ENCODE measurements at places on chromosomes 13 and 19.

- H3K4me3 ChIP-seq, result no peak overlapping the region
- H3K4me1 ChIP-seq, result peaks cover 7% of the 10 kb centered on the region
- peak overlapping the region; percentile 57 for H3K27ac ChIP-seq
- H3K27me3 ChIP-seq, result peaks cover 65% of the 10 kb centered on the region
- no peak for DNase-seq
These were observed 3.6 kb downstream of the ONECUT3 start for GRCh38 chr19:1756705-1757465.

DNA sequence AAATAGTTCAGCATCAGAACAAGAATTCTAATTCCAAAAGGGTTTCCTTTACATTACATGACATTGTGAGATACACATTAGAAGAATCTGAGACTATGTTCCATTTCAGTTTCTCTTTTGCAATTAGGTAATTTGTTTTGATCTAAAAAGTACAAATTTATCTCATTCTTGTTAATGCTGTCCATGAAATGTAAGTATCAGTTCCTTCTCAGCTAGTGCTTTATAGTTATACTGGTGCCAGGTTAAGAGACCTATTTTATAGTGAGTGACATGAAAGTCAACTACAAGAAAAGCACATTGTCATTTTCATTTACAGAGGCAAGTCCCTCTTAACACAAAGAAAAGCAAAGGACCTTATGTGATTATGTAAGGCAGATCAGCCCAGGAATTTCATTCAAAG, 43.9 kb downstream of the RCBTB2 start:
- peaks cover 26% of the 10 kb centered on the region for H3K36me3 ChIP-seq
- H3K27ac ChIP-seq, result peak overlapping the region; percentile 56
- H3K4me1 ChIP-seq, result peaks cover 55% of the 10 kb centered on the region
- no peak for DNase-seq

- no peaks in the 10 kb centered on the region for H3K27me3 ChIP-seq
- H3K4me3 ChIP-seq, result no peak overlapping the region
- no peaks in the 10 kb centered on the region for H3K36me3 ChIP-seq
- H3K27ac ChIP-seq, result no peak overlapping the region
These were observed 448.2 kb downstream of the KCTD12 start for GRCh38 chr13:76438050-76438449.

- no peaks in the 10 kb centered on the region for H3K4me1 ChIP-seq
- no peak for DNase-seq
- no peak overlapping the region for H3K27ac ChIP-seq
- H3K36me3 ChIP-seq, result no peaks in the 10 kb centered on the region
These were observed 88.3 kb downstream of the COL4A1 start for GRCh38 chr13:110218581-110219201.

GRCh38 chr19:41299755-41300089, 10.2 kb upstream of the CCDC97 start:
- DNase-seq, result peak; percentile 47
- H3K4me3 ChIP-seq, result no peak overlapping the region
- H3K36me3 ChIP-seq, result peaks cover 96% of the 10 kb centered on the region
- peaks cover 100% of the 10 kb centered on the region for H3K4me1 ChIP-seq

DNA sequence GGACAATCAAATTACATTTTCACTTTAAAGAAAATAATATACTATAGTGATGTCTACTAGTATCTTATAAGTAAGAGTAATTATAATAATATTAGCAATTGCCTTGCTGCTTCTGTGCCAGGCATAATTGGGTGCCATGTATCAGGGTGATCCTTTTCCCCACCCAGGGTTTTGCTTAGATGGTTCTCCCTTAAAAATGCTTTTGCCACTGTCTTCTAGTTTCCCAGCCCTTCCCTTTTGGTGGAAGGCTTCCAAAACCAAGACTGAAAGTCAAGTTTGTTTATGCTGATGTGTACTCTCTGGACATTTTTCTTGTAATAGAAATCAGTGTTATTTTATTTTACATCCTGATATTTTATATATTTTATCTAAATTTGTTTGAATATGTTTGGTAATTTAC, 77.8 kb downstream of the ITGBL1 start:
- no peak overlapping the region for H3K4me3 ChIP-seq
- peaks cover 13% of the 10 kb centered on the region for H3K27me3 ChIP-seq
- no peak for DNase-seq
- no peak overlapping the region for H3K27ac ChIP-seq
- H3K4me1 ChIP-seq, result no peaks in the 10 kb centered on the region
- H3K36me3 ChIP-seq, result no peaks in the 10 kb centered on the region

DNA sequence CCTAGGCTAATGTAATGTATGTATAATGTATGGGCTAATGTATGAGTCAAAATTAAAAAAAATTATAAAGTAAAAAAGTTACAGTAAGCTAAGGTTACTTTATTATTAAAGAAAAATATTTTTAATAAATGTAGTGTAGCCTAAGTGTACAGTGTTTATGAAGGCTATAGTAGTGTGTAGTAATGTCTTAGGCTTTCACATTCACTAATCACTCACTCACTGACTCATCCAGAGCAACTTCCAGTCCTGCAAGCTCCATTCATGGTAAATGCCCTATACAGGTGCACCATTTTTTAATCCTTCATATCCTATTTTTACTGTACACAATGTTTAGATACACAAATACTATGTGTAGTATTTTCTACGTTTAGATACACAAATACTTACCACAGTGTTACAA, 1.8 kb upstream of the TMEM272 start:
- no peak overlapping the region for H3K27ac ChIP-seq
- H3K36me3 ChIP-seq, result no peaks in the 10 kb centered on the region
- H3K27me3 ChIP-seq, result peaks cover 14% of the 10 kb centered on the region
- H3K4me1 ChIP-seq, result peaks cover 13% of the 10 kb centered on the region
